Gastroesophageal sphincter (tissue), 4 donors: ENCODE measurements at places on chromosomes 7 and 10. TPM values are rescaled to one million over a fixed set of nuclear protein-coding genes. Genes with fewer than 3 reads are reported as not detected.

GRCh38 chr10:131781076-131781475, 119.7 kb upstream of the PPP2R2D start:
- ATAC-seq: no peak

DNA sequence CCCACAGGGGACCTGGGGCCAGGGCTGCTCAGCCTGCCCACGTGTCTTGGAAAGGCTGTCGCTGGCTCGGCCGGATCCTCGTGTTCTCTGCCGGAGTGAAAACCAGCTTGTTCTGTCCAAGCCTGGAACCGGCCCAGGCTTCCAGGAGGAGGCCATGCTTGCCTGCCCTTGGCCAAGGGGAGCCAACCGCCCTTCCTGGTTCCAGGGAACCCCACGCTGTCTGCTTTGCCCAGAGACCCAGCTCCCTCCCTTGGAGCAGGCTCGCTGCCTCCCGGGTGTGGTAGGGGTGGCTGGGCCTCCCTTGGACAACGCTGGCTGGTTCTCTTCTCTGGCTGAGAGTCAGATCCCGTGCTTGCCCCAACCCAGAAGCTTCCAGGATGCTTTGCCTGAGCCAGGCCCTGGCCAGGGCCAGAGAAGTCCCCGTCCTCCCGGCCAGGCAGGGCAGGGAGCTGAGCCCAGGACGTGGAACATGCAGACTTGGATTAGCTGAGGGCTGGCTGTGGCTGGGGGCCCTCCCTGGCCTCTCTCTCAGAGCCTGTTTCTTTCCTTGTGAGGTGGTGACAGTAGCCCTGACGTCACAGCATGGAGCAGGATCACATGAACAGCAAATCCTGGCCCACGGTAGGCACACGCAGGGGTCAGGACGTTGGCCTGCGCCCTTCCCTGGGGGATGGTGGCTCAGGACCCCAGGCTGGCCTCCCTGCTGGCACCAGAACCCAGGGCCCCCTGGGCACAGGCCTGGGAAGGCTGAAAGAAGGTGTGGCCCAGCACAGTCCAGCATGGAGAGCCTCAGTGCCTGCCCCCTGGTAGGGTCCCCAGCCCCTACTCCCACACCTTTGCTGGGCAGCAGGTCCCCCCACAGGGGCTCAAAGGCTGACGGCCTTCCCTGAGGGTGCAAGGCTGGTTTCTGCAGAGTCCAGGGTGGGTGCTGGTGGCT, 67.5 kb downstream of the PWWP2B start:
- peak; percentile 87 for ATAC-seq

DNA sequence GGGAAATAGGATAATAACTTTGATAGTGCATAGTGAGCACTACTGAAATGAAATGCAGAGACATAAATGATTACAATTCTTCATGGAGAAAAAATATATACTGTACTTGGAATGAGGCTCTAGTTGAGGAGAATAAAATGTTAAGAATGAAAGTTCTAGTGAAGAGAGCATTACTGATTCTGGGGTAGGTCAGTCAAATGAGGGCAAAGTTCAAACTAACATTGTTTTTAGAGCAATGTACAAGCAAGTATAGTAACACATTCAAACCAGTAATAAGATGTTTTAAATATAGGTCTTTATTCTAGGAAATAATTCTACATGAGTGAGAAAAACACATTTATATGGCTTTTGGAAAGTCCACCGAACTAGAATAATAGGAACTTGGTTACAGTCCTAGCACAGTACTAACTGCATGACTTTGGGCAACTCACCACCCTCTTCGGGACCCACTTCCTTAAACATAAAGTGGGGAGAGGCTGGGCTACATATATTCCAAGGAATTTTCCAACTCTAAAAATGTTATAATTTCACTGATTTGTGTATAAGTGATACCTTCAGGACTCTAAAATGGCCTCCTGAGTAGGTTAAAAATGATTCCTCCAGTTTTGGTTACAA, 86.4 kb downstream of the CDK6 start:
- ATAC-seq: no peak

DNA sequence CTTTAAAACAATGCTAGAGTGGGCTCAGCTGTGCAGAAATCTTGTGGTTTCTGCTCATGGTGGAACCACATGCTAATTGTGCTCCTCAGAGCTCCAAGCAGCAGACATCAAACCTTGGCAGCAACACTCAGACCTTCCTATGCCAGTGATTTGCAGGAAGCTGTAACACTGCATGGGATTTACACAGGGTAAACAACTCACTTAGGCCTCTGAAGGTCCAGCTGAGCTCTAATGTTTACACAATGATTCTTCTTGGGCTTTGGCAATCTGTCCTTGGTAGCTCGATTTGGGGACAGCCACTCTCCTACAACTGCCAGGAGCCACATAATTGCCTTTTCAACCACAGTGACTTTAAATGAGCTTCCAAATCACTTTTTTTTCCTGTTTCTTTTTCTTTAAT, 97.7 kb upstream of the PDLIM1 start:
- ATAC-seq: peak; percentile 52

GRCh38 chr7:45389073-45389872, 184.9 kb upstream of the ADCY1 start:
- ATAC-seq: no peak

- no peak for ATAC-seq
These were observed 578.8 kb upstream of the PFKP start for GRCh38 chr10:2488446-2489005.

GRCh38 chr10:35394411-35394851, 58.1 kb downstream of the CCNY start:
- no peak for ATAC-seq

- peak; percentile 70 for ATAC-seq
These were observed 115.0 kb downstream of the EGFR start for GRCh38 chr7:55133630-55134358.

- no peak for ATAC-seq
These were observed 7.9 kb upstream of the CYP3A7 start for GRCh38 chr7:99742737-99743394.

DNA sequence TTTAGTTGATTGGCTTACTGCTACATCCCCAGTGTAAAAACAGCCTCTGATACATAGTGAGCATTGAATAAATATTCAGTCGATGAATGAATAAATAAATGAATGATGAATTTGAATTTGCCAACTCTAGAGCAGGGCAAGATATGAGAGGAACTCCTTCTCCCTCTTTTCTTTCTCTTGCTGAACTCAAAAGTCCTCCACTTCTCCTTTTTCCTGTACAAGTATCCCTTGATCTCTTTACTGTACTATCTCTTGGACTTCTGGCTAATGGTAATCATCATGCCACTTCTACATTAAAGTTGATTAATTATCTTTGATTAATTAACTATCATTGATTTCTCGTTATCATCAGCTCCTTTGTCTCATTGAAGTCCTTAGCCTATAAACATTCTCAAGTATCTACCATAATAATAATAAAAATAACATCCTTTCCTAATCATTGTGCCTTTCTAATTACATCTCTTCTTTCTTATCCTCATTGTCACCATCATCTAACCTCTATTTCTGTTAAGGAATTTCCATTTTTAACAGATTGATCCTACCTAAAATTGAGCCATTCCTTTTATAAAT, 10.6 kb downstream of the CPED1 start:
- no peak for ATAC-seq

- ATAC-seq: no peak
These were observed 149.4 kb downstream of the CHCHD3 start for GRCh38 chr7:132932296-132933071.

DNA sequence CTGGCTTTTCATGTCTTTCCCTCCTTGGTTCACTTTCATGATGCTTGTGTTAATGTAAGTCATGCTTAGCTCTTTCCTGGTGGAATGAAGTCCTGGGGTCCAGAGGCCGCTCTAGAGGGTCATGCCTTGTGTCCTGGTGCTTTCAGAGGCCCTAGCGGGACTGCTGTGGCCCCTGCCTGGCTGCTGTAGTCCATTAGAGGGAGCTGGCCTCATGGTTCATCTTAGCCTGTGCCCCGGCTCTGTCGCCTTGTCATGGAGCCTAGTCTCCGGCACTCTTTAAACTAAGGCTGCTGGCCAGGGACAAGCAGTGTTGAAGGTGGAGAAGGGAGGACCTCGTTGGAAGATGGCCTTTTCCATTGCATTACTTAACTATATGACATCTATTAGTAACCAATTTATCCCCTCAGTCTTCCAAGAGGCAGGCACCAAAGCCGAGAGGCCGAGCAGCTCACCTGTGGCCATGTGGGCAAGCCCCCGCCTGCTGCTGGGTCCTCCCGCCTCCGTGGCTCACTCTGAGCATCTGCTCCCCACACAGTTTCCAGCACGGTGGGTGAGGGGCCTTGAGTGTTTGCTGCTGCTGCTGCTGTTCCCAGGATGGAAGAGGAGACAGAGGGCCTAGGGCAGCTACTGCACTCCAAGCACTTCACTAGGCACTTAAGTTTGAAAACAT, 5.0 kb upstream of the NDUFB2 start:
- ATAC-seq: no peak

DNA sequence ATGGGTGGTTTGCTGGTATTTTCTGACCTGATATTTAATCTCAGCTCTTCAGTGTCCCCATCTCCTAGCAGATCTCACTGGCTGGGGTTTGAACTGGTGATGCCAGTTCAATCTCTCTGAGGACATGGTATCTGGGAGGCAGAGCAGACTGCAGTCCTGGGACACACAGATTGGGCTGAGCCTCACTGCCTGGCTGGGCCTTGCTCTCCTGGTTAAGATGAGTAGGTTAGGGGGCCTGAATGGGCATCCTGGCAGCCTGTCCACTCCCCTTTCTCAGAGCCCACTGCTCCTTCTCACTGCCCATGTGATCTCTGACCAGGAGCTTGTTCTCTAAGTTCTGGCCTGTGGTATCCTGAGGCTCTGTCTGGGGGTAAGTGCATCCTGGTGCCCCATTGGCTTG, 363.4 kb downstream of the GLRX3 start:
- ATAC-seq: no peak

DNA sequence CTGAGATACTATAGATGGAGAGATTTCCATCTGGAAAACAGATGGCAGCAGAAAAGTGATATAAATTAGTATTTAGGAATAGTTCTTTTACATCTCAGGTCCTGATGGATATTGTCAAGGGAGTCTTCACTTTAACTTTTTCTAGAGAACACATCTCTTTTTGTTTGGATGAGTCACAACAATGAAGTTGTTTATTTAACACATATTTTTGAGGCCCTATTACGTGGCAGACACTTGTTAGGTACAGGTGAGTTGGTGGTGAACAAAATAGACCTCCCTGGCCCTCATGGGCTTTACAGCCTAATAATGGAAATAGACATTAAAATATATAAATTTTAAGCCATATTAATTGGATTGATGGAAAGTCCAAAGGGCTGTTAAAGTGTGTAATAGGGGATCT, 168.3 kb downstream of the VTI1A start:
- no peak for ATAC-seq

DNA sequence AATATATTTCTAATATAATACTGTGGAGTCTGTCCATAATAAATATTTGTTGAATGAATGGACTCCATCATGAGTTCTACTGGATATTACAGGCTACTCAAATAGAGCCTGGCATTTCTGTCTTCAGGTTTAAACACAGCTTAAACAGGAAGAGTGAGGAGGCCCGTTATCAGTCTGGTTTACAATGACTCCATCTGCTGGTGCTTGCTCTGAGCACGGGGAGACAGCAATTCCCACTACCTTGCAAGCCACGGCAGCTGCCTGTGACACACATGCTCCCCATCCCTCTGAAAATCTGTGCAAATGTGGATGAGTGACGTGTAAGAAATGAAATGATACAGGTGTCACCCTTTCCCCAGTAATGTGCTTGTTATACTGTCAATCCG, 293.5 kb upstream of the IMMP2L start:
- ATAC-seq: no peak

GRCh38 chr7:139718859-139719258, 58.9 kb downstream of the HIPK2 start:
- no peak for ATAC-seq

DNA sequence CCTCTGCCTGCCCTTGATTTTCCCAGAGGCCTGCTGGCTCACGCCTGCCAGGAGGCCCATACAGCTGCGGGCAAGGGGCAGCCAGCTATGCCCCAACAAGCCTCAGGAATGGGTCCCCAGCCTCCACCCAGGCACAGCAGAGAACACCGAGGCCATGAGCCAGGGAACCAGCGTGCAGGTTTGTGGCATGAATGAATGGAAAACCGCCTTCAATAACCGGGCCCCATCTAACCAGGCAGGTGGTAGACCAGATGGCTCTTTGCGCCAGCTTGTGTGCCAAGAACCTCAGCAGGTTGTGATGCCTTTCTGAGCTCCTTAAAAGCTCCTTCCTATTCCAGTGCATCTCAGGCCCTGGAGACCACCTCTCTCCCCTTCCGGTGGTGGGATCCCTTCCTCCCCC, 50.2 kb downstream of the ELFN1 start:
- ATAC-seq: no peak

DNA sequence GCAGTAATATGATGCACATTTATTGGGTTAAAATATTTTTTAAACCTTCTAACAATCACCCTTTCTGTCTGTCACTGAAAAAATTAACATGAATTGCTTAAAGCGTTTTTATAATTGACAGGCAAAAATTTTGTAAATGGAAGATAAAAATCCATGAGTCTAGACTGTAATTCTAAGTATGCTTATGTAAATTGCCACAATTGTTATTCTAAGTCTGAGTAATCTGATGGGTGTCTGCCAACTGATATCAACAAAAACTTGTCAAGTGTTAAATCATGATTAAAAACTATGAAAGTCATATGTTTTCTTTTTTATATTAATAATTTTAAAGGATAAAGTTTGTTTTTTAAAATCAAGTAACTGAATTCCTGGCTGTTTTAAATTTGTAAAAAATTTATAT, 208.2 kb downstream of the CDK14 start:
- no peak for ATAC-seq

- ATAC-seq: no peak
These were observed 100.9 kb upstream of the PHYHIPL start for GRCh38 chr10:59075576-59075975.

GRCh38 chr7:36961693-36962092, 237.4 kb upstream of the AOAH start:
- no peak for ATAC-seq

DNA sequence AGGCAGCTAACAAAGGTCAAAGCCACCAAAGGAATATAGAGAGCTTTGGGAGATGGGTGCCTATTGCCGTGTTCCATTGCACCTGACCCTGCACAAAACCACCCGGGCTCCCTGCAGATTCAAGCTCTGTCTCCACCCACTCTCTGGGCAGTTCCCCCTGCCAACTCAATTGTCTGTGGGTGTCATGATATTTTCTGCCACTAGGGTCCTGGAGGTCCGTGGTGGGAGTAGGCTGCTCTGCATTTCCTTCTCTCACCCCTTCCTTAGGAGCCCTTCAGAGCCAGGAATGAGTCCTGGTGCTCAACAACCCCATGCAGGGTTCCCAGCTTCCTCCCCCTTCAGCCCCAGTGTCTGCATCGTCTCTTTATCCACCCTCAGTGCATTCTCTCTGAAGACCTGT, 34.1 kb downstream of the PNLIPRP2 start:
- ATAC-seq: no peak

DNA sequence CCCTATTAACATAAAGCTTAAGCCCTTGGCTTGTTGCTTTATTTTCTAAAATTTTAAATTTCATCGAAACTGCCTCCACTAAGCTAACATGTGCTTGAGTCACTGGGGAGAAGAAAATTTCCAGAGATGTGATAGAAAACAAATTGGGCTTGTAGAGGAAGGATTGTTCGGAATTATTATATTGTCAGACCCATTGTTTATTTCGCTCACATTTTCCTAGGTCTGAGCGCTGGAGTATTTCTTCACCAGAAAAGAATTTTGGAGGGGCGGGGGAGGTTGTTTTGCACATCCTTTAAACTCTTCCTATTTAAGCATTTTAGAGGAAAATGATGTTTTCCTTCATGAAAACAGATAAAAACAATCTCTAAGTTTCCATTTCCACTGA, 29.1 kb downstream of the CELF2 start:
- ATAC-seq: peak; percentile 49

Gene ZNF736
- total RNA-seq: 9.0 TPM

Gene MRC1
- 86.6 TPM for total RNA-seq

Gene TCF7L2
- 12.6 TPM for total RNA-seq

Gene SLC26A3
- 6.9 TPM for total RNA-seq

Gene ACSM6
- not detected for total RNA-seq

Gene LIPA
- 25.8 TPM for total RNA-seq

Gene RBP3
- not detected for total RNA-seq
